ENCODE measurements at places on chromosomes 16 and 17.

DNA sequence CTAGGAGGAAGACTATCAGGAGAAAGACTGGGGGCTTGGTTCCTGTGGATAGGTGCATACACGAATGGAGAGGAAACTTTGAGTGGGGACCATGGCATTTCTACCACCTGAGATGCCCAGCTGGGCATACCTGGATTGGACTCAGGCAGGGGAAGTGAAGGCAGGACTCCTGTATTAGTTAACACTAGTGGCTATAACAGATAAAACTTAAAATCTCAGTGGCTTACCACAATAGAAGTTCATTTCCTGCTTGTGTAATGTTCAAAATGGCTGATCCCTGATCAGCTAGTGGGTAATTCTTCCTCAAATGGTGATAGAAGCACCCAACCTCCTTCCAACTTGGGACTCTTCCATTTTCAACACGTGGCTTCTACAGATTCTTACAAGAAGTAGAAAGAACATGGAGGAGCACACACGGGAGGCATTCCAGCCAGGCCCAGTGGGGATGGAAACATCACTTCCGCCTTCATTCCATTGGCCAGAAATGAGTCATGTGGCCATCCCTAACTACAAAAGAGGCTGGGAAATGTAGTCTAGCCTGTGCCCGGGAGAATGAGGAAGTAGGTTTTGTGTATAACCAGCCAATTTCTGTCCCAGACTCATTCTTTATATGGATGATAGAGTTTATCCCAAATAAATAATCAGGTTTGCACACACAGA, 112.1 kb downstream of the UTP18 start:
- peak; percentile 92 for DNase-seq

DNA sequence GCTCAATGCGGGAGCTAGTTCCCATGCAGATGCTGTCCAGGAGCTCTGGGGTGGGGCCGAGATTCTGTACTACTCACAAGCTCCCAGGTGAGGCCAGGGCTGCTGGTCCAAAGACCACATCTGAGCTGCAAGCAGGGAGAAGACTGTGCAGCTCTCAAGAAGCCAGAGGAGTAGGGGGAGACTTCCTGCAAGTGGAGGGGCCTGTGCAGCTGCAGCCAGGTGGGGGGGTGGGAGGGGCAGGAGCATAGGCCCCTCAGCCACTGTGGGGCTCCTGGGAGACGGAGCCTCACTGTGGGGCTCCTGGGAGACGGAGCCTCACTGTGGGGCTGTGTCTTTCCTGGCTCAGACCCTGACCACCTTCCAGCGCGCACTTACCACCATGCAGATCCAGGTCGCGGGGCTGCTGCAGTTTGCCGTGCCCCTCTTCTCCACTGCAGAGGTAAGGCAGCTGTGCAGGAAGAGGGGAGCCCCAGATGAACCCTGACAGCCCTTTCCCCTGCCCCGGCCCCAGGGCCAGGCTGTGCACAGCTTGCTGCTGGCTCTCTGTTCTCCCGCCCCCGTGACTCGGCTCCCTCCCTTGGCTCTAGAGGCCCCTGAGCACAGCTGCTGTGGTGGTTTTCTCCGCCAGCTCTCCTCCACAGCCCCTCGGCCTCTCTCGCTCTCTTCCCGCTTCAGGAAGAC, 24.3 kb upstream of the DNAI2 start:
- DNase-seq, result no peak

DNA sequence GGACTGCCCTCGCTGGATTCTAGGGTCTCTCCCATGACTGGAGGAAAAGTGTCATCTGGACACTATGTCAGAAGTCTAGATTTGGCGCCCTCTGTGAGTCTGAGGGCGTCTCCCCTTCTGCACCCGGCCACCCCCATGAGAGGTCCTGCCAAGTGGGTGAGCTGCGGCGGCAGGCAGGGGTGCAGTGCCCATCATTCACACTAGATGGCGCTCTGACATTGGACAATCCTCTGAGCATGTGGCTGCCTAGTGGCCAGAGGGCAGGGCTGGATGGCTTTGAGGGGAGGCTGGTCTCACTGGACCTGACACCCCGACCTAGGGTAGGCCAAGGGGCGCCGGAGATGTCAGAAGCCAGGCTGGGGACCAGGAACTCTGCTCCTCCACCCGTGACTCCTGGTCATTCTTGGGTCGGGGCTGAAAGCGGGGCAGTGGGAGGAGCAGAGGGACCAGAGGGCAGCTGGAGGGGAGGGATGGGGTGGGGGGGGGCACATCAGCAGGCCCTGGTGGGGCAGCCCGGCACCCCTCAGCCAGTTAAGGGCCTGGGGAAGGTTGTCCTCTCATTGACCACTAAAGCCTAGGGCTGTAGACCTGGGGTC, 28.0 kb downstream of the MRM1 start:
- DNase-seq, result peak; percentile 69

- no peak for DNase-seq
Measured at GRCh38 chr16:54243202-54243601, 43.4 kb downstream of the IRX3 start.

DNA sequence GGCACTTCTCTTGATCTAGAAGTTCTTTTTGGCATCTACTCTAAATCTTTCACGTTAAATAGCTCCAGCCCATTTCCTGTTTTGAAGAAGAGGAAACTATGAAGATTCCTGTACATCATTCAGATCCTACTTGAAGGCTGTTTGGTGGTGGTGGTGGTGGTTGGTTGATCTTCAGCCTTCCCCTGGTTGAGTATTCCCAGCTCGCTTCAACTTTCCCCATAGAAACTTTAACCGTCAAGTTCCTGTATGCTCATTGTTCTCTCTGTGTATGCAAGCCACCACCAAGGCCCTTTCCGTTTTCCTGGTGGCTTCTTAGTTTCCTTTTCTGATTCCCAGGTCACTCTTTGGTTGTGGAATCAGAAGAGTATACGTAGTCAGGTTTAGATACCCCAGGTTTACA, 3.3 kb downstream of the LRRC46 start:
- no peak for DNase-seq

GRCh38 chr16:87604634-87605111, 2.4 kb downstream of the JPH3 start:
- DNase-seq, result no peak

DNA sequence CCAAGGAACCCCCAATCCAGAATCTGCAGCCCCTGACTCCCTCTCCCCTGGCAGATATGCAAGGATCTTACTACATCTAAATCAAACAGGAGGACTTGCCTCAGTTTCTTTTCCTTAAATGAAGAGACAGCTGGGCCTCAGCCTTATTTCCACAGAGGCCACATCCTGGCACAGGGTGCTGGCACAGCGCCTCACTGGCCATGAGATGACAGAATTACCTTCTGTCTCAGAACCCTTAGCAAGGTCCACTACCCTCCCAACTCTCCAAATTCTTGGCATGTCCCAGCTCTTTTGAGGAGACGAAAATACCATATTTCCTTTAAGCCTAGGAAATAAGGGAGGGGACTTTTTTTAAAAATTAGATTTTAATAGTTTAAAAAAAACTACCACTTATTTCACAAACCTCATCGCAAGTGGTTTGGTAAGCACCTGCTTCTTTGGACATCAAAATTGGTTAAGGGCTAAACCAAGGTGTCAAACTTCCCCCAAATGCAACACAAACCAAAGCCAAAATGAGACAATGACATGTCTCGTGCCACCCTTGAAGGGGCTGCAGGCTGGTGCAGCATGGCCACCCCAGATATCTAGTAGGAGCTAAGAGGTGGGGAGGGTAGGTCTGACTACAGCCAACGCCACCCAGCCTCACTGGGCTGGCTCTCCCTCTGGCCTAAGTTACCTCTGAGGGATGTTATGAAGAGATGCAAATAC, 25.3 kb downstream of the FAM117A start:
- no peak for DNase-seq

- DNase-seq, result no peak
Measured at GRCh38 chr16:30659507-30660423, 1.5 kb downstream of the FBRS start.

GRCh38 chr17:8459831-8460230, 24.1 kb downstream of the NDEL1 start:
- no peak for DNase-seq

DNA sequence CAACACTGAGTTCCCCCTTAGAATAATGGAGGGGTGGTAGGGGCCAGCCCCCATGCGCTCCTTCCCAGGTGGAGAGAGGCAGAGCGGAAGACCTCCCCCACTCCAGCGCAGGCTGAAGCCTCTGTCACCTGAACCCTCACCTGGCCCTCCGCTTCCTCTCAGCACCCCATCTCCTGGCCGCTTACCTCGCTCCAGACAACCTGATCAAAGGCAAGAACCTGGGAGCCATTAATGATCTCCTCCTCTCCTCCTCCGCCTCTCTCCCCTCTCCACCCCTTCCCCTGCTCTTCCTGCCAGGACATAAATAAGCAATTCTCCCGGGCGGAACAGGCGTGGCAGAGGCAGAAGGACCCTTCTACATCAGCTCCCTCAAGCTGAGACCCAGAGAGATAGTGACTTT, 110.2 kb upstream of the LHX1 start:
- no peak for DNase-seq

GRCh38 chr16:31052114-31052513, 18.8 kb downstream of the STX4 start:
- DNase-seq, result peak; percentile 41

- no peak for DNase-seq
Measured at GRCh38 chr16:1223355-1224214, 1.5 kb downstream of the TPSG1 start.

- DNase-seq, result no peak
Measured at GRCh38 chr17:13941781-13942180, 127.5 kb upstream of the COX10 start.

GRCh38 chr17:42034059-42034458, 14.2 kb downstream of the NKIRAS2 start:
- no peak for DNase-seq

DNA sequence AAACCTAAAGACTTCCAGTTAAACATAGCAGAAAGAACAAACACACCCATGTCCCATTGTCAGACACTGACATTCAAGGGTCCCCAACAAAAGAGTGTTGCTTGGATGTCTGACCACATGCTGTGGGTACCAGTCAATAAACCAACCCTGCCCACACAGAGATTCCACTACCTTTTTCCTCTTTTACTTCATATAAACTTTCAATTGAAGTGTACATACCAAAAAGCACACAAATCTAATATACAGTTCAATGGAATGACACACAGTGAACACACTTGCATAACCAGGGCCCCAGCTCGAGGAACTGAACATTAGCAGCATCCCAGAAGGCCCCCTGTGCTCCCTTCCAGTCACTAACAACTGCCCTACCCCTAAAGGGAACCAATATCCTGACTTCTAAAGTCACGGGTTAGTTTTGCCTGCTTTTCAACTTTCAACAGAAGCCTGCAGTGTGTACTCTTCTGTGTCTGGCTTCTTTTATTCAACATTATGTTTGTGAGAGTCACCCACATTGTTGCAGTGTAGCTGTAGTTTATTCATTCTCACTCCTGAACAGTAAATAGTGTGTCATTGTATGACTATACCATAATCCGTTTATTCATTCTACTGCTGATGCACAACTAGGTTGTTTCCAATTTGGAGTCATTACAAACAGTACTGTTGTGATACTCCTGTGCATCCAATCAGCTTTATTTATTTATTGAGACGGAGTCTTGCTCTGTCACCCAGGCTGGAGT, 18.0 kb downstream of the CFDP1 start:
- no peak for DNase-seq

DNA sequence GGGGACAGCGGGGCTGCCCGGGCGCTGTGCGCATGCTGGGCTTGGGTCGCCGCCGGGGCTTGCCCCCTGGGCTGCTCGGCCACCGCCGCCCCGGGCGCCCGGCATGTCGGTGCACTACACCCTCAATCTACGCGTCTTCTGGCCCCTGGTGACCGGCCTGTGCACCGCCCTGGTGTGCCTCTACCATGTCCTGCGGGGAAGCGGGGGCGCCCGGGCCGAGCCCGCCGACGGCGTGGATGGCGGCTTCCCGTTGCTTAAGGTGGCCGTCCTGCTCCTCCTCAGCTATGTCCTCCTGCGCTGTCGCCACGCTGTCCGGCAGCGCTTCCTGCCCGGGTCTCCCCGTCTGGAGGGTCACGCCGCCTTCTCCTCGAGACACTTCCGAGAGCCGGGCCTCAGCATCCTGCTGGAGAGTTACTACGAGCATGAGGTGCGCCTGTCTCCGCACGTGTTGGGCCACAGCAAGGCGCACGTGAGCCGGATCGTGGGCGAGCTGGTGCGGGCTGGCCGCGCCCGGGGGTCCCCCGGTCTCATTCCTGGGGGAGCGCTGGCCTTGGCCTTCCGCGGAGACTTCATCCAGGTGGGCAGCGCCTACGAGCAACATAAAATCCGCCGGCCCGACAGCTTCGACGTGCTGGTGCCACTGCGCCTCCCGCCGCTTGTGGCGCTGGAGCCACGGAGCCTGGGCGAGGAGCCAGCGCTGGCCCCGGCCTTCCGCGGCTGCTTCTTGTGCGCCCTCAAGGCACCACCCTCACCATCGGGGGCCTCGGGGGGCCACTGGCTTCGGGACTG, 789 bp downstream of the ITPRIPL2 start:
- no peak for DNase-seq

- peak; percentile 50 for DNase-seq
Measured at GRCh38 chr17:42118545-42118944, 2.6 kb downstream of the KAT2A start.

DNA sequence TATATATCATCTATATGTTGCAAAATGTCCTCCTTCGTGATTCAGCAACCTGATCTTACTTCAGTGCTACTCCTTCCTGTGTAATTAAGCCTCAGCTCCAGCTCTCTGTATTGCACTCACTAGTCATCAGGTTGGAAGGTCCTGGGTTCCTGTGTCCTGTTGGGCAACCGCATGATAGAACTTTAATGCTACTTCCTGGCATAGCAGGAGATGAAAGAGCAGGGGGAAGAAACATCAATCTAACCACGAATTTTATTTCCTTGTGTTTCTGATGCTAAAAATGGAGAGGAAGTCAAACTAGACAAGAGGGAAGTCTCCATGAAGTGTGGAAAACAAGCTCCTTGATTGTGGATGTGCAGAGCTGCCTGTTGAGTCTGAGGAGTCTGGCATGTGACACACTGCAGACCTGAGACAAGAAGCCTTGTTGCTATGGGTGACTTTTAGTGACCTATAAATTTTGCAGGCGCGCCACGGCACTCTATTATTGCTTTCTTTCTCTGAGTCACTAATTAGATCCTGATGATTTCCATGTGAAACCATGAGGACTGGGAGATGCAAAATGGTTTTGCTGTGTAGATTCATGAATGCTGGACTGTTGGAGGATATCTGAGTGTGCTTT, 25.6 kb downstream of the IGSF6 start:
- peak; percentile 94 for DNase-seq

DNA sequence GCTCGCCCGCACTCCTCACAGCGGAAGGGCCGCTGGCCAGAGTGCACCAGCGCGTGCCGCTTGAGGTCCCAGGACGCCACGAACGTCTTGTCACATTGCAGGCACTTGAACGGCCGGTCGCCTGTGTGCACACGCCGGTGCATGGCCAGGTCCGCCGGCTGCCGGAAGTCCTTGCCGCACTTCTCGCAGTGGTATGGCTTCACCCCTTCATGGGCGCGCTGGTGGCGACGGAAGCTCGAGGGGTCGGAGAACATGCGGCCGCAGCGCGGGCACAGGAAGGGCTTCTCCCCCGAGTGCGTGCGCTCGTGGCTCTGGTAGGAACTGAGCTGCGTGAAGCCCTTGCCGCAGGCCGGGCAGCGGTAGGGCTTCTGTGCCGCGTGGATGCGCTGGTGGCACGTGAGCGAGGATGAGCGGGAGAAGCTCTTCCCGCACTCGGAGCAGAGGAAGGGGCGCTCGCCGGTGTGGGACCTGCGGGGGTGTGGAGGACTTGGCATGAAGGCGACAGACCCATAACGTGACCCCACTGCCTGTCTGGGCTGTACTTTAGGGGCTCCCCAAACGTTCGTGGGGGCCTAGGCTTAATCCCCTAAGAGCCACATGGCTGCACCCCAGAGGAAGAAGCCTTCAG, 12.1 kb downstream of the ZNF668 start:
- DNase-seq, result no peak

GRCh38 chr17:63774141-63774968, at the start of gene DDX42:
Gene DDX42, plus strand, starts transcription at chr17:63774170. Its CDS starts 12,880 bp downstream, at chr17:63787050.
- DNase-seq, result no peak

GRCh38 chr16:87389245-87389644, 2.9 kb upstream of the MAP1LC3B start:
- peak; percentile 1 for DNase-seq

Data from HL-60 (cell line).